ENCODE measurements at places on chromosomes 12 and 14.

DNA sequence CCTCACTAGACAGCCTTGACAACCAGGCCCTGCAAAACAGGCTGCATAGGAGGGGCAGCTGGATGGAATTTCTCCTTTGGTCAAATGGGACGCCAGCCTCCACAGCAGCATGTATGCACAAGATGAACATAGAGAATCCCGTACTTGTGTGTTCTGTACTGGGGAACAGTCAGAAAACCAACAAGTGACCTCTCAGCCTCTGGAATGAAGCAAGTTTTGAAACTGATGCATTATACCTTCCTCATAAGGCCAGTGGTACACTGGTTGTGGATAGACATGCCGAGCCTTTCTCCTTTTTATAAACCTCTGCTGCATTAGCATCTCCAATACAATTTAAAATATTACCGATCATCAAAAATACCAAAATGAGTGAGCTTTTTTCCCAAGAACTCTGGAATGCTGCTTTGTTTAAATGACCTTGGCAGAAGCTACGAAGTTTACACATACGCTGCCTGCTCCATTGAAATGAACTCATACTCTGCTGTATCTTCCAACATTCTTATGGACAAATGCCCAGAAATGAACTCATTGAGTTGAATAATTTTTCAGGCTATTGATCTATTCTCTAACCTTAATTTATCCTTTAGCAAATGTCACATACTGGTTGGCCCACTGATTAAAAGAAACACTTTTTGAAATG lies 47.6 kb upstream of the FERMT2 start:
- H3K36me3 ChIP-seq, result no peaks in the 10 kb centered on the region
- no peaks in the 10 kb centered on the region for H3K4me1 ChIP-seq
- no peak overlapping the region for H3K27ac ChIP-seq
- H3K27me3 ChIP-seq, result no peaks in the 10 kb centered on the region

DNA sequence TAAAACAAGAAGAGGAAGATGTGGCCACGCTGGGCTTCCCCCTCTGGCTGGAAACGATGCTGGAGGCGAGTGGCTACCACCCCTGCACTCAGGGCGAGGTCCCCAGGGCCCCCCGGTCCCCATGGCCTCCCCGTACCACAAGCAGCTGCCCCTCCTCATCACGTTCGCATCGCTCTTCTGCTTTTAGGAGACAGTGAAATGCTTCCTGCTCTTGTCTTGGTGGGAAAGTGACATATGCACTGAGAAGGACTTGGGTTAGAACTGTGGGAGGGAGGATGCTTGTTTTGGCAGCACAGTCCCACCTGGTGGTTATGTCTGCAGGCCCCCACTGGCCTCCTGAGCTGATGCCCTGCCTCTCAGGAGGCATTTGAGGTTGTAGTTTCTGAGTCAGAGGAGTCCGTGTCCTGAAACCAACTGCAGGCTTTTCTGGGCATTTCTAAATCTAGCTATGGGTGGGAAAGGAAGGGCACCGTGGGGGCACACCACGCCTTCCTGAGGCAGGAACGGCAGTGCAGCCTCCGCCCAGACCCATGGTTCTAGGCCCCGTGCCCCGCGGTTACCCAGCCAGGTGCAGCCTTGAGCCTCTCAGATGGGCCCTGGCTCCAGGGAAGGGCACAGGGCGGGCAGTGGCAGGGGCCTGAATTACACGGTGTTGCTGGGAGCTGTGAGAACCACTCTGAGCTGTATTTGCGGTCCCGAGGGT lies 139.3 kb downstream of the ADGRD1 start:
- H3K27me3 ChIP-seq, result no peaks in the 10 kb centered on the region
- no peak overlapping the region for H3K4me3 ChIP-seq

DNA sequence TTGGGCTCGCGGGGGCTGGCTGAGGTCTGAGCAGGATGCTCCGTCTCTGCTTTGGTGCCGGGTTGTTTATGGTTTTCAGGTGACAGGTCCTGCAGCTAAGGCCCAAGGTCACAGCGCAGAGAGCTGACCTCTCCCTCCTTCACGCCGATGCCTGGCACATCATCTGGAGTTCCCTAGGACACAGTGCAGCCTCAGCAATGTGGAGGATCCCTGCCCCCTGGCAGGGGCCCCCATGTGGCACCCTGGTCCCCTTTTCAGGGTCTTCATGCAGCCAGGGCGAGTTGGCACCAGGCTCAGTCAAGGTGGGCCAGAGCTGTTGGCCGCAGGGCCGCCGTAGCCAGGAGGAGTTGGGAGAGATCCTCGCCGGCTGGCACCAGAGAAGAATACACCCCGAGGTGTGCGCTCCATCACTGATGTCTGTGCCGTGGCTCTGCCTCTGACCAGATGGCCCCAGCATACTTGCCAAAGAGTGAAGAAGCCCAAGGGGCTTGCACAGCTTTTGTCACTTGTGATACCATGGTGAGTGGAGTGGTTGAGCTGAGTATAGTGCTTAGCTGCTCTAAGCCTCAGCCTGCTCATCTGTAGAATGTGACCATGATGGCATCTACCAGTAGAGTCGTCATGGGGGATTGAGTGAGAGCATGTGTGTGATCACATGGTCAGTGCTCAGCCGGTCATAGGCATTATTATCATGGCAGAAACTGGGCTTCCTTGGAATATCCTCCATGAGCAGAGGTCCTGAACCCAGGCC lies 11.0 kb downstream of the TPCN1 start:
- no peaks in the 10 kb centered on the region for H3K27me3 ChIP-seq
- no peak overlapping the region for H3K4me3 ChIP-seq
- no peak for DNase-seq
- H3K27ac ChIP-seq, result no peak overlapping the region
- H3K36me3 ChIP-seq, result no peaks in the 10 kb centered on the region

DNA sequence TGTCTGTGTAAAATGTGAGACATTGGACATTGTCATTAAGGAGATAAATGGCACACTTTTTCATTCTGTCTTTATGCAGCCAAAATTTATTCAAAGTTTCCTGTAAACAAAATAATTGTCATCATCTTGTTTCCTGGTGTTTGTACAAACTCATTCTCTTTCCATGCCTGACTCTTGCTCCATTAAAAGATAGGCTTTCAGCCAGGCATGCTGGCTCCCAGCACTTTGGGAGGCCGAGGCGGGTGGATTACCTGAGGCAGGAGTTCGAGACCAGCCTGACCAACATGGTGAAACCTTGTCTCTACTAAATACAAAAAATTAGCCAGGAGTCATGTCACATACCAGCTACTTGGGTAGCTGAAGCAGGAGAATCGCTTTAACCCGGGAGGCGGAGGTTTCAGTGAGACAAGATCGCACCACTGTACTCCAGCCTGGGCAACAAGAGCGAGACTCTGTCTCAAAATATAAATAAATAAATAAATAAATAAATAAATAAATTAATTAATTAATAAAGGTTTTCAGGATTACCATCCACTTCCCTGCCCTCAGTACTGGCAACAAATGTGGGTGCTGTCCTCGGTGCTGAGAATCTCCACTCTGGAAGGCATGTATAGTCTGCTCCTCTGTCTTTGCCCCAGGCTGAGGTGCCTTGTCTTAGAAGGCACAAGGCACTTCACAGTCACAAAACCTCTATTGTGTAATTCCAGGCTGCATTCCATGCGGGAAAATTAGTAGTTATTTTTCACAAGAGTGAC lies 83.2 kb downstream of the PAH start:
- H3K27me3 ChIP-seq, result no peaks in the 10 kb centered on the region
- H3K36me3 ChIP-seq, result no peaks in the 10 kb centered on the region
- H3K27ac ChIP-seq, result no peak overlapping the region
- peak; percentile 80 for DNase-seq
- peaks cover 5% of the 10 kb centered on the region for H3K4me1 ChIP-seq

GRCh38 chr14:51856792-51857296 lies 3.6 kb upstream of the GNG2 start:
- H3K27me3 ChIP-seq, result no peaks in the 10 kb centered on the region
- no peak for DNase-seq
- peaks cover 18% of the 10 kb centered on the region for H3K4me1 ChIP-seq
- H3K36me3 ChIP-seq, result no peaks in the 10 kb centered on the region
- H3K4me3 ChIP-seq, result no peak overlapping the region

GRCh38 chr12:64995816-64996215 lies 125.3 kb downstream of the WIF1 start:
- H3K27ac ChIP-seq, result no peak overlapping the region
- H3K4me1 ChIP-seq, result peaks cover 40% of the 10 kb centered on the region
- H3K27me3 ChIP-seq, result no peaks in the 10 kb centered on the region
- no peak overlapping the region for H3K4me3 ChIP-seq
- H3K36me3 ChIP-seq, result no peaks in the 10 kb centered on the region

GRCh38 chr14:27712364-27712763 lies 1054.2 kb upstream of the FOXG1 start:
- H3K4me1 ChIP-seq, result no peaks in the 10 kb centered on the region
- H3K27me3 ChIP-seq, result no peaks in the 10 kb centered on the region
- no peak for DNase-seq
- peaks cover 11% of the 10 kb centered on the region for H3K36me3 ChIP-seq
- no peak overlapping the region for H3K27ac ChIP-seq

DNA sequence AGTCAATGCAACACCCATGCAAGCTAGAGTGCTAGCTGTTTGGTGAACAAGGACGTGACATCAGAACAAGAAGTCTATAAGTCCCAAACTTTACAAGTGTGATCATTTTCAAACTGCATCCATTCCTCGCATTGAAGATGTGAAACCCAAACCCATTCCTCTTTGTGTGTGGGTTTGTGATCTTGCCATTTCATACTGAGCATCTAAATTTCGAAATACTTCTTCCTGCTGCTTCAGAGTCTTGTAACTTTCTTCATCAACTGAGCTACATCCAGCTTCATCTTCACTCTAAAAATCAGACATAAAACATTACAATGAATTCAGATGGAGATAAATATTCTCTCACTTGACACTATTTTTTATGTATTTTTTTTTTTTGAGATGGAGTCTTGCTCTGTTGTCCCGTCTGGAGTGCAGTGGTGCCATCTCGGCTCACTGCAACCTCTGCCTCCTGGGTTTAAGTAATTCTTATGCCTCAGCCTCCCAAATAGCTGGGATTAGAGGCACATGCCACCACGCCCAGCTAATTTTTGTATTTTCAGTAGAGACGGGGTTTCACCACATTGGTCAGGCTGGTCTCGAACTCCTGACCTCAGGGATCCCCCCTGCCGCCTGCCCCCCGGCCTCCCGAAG lies 4.8 kb upstream of the ZCCHC8 start:
- H3K27me3 ChIP-seq, result no peaks in the 10 kb centered on the region
- H3K4me3 ChIP-seq, result no peak overlapping the region
- peaks cover 36% of the 10 kb centered on the region for H3K36me3 ChIP-seq
- peak overlapping the region; percentile 65 for H3K27ac ChIP-seq
- DNase-seq, result no peak
- peaks cover 4% of the 10 kb centered on the region for H3K4me1 ChIP-seq

DNA sequence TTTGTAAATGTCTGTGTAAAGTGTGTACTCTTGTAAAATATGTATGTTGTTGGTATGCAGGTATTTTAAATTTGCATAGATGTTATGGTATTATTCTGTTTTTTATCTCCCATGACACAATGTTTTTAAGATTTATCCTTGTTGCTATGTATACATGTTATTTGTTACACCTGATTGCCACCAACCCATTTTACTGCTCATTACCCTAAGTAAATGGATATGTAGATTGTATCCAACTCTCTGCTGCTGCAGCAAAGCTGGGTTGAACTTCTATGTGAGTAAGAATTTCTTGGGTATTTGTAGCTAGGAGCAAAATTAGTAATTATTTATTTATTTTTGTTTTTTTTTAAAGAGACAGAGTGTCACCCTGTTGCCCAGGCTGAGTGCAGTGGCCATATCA lies 6.2 kb downstream of the APAF1 start:
- H3K27me3 ChIP-seq, result no peaks in the 10 kb centered on the region
- DNase-seq, result no peak
- H3K4me3 ChIP-seq, result no peak overlapping the region
- H3K36me3 ChIP-seq, result no peaks in the 10 kb centered on the region
- peaks cover 9% of the 10 kb centered on the region for H3K4me1 ChIP-seq
- no peak overlapping the region for H3K27ac ChIP-seq

- no peaks in the 10 kb centered on the region for H3K36me3 ChIP-seq
- no peaks in the 10 kb centered on the region for H3K27me3 ChIP-seq
- no peak overlapping the region for H3K27ac ChIP-seq
- no peak overlapping the region for H3K4me3 ChIP-seq
Observed at GRCh38 chr12:94285943-94286582, 137.7 kb downstream of the PLXNC1 start.

- no peaks in the 10 kb centered on the region for H3K36me3 ChIP-seq
- no peak overlapping the region for H3K4me3 ChIP-seq
- H3K27ac ChIP-seq, result no peak overlapping the region
- peaks cover 45% of the 10 kb centered on the region for H3K4me1 ChIP-seq
- peak; percentile 70 for DNase-seq
- peaks cover 7% of the 10 kb centered on the region for H3K27me3 ChIP-seq
Observed at GRCh38 chr12:53224061-53224896, 7.7 kb downstream of the RARG start.

- no peak overlapping the region for H3K27ac ChIP-seq
- H3K4me1 ChIP-seq, result peaks cover 27% of the 10 kb centered on the region
- no peaks in the 10 kb centered on the region for H3K27me3 ChIP-seq
- no peak overlapping the region for H3K4me3 ChIP-seq
Observed at GRCh38 chr12:126247936-126248335, 1182.7 kb downstream of the AACS start.

DNA sequence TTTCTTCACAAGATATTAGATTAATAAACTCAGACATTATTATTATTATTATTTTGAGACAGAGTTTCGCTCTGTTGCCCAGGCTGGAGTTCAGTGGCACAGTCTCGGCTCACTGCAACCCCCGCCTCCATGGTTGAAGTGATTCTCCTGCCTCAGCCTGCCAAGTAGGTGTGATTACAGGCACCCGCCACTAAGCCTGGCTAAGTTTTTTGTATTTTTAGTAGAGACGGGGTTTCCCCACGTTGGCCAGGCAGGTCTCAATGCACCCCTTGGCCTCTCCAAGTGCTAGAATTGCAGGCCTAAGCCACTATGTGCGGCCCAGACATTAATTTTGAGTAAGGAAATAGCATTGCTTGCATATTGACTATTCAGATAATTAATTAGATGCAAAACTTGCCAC lies 554.9 kb upstream of the LRFN5 start:
- no peak overlapping the region for H3K4me3 ChIP-seq
- H3K27me3 ChIP-seq, result no peaks in the 10 kb centered on the region
- no peak overlapping the region for H3K27ac ChIP-seq
- no peaks in the 10 kb centered on the region for H3K4me1 ChIP-seq
- no peaks in the 10 kb centered on the region for H3K36me3 ChIP-seq

GRCh38 chr14:100605706-100606686 lies 18.8 kb upstream of the BEGAIN start:
- H3K27me3 ChIP-seq, result no peaks in the 10 kb centered on the region
- no peak overlapping the region for H3K4me3 ChIP-seq
- H3K4me1 ChIP-seq, result peaks cover 11% of the 10 kb centered on the region

DNA sequence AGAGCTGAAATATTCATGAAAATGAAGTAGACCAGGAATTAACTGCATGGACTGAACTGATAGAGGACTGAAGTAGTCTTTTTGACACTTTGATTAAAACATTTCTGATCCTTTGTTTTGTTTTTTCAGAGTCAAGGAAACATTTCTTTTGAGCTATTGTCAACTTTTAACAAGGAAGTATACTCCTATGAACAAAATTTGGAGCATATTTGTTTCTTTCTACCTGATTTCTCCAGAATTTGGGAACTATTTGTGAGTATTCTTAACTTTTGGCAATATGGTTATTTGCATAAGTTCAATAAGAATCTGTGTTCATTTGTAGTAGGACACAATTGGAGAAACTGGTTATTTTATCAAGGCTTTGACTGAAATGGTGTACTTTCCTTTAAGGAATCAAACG lies 71.3 kb upstream of the HECTD1 start:
- no peak for DNase-seq
- no peaks in the 10 kb centered on the region for H3K27me3 ChIP-seq
- H3K4me3 ChIP-seq, result no peak overlapping the region
- no peaks in the 10 kb centered on the region for H3K4me1 ChIP-seq
- H3K27ac ChIP-seq, result no peak overlapping the region

All from neural progenitor cell (in vitro differentiated cells).